ENCODE measurements at places on chromosomes 12 and 14.

- DNase-seq, result no peak
Measured at GRCh38 chr14:95067526-95067925, 89.8 kb downstream of the DICER1 start.

DNA sequence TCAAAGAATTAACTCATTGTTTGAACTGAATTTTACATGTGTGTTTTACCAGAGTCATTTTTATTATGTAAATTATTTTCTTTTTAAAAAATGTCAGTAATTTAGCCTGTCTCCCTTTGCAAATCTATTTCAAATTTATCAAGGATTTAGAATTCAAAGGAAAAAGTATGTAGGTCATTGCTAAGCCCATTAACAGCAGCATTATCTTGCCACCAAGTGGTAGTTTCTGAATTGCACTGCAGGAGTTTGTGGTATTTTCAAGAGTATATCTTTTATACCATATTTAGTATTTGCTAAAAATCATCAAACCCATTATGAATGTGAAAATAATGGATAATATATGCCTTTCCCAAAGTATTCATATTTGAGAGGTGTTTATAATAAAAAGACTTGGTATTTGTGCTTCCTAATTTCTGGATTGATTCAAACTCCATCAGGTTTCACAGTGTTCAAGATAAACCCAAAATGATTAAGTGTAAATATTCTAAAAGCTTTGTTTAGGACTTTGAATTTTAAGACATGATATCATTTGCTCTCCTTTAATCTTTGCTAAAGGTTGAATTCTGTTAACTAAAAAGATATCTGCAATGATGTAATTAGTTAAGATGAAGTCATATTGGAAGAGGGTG lies 711.4 kb downstream of the FSCB start:
- DNase-seq, result no peak

DNA sequence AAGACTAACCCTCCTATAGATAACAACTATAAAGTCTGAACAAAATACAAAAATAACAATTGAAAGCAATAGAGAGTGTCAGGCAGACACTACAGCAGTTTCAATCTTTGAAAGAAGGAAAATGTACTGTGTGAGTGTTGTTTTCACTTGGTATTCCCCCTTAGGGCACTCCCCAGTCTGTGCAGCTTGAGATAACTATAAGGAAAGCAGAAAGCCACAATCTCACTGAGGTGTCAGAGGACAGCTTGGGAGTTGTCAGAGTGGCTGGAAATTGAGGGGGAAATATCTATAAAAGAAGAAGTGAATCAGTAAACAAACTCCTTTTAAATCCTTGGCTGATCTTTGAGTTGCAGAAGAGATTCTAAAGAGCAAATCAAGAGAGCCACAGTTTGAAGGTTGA lies 364.8 kb downstream of the NELL2 start:
- DNase-seq, result no peak

DNA sequence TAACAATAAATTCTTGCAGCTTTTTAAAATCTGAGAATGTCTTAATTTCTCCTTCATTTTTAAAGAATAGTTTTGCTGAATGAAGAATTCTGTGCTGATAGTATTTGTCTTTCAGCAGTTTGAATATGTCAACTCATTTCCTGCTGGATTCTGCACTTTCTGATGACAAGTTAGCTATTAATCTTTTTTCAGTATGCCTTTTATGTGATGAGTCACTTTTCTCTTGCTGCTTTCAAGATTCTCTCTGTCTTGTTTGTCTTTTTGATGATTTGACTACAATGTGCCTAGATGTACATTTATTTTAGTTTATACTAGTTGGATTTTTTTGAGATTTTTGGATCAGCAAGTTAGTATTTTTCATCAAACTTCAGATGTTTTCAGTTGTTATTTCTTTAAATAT lies 87.9 kb upstream of the AVPR1A start:
- no peak for DNase-seq

DNA sequence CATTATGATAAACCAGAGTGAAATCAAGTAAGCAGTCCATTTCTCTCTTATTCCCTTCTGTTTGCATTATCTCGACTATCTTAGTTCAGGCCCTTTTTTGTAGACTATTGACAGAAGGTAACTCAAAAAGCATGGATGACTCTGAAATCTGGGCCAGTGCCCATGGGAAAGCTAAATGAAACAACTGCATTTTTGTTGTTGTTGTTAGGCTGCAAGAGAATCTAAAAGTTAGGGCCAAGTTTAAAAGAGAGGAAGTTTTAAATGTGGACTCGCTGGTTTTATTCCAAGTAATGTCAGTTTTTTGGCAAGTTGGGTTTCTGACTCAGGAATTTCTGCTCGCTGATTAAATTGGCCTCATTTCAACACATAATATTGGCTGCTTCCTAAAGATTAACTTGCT lies 201.1 kb downstream of the PIK3C2G start:
- DNase-seq, result no peak

- DNase-seq, result no peak
Measured at GRCh38 chr14:89332031-89332430, 85.0 kb downstream of the FOXN3 start.

- DNase-seq, result no peak
Measured at GRCh38 chr12:29232086-29232485, 83.0 kb downstream of the FAR2 start.

GRCh38 chr12:105474672-105475071 lies 144.2 kb downstream of the C12orf75 start:
- DNase-seq, result no peak

All from mucosa of gallbladder (tissue), 1 donor.